ENCODE measurements at places on chromosomes 1 and 21. TPM values are rescaled to one million over a fixed set of nuclear protein-coding genes. Genes with fewer than 3 reads are reported as not detected.

Gene TAL1
- total RNA-seq, result not detected

Gene CD53
- total RNA-seq, result 392 TPM

Gene PROK1
- not detected for total RNA-seq

Gene C1orf56
- 1.3 TPM for total RNA-seq

Gene DISC1
- total RNA-seq, result 14.7 TPM

Gene TACSTD2
- not detected for total RNA-seq
